ENCODE measurements at places on chromosomes 5 and 9.
A peak's percentile ranks its signal among the peaks of the same experiment; 100 is the strongest.

DNA sequence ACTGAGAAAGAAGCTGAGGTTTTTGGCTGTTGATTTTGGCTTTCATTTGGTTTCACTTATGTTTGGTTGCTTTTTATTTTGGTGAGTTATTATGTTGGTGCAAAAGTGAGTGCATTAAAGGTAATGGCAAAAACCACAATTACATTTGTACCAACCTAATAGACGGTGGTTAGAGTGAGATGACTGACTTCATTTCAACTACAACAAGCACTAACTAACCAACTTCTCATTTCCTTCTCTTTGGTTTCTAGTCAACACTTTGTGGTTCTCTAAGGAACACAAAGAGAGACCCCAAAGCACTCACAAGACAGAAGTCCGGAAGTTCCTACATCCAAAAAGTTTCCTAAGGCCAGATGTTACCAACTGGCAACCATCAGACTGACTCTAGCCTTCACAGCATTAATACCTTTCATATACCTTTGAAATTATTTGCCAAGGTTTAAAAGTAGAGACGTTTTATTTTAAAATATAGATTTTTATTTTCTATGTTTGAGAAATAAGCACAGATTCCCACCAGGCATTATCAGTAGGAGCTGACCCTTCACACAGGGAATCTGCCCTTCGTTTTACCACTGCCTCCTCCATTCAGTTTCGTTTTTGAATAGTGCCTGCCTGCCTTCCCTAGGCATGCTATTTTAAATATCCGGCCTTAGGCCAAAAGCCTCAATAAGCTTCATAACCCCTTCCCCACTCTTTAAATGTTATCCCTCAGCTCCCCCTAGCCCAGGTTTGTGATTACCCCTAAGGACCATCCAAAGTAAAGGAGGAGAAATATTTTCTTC is 301.1 kb upstream of the PTGER4 start:
- no peak for DNase-seq

GRCh38 chr5:125198270-125198974 is 452.0 kb upstream of the ZNF608 start:
- peak; percentile 57 for DNase-seq

GRCh38 chr9:7534211-7534935 is 265.2 kb downstream of the DMAC1 start:
- no peak for DNase-seq

DNA sequence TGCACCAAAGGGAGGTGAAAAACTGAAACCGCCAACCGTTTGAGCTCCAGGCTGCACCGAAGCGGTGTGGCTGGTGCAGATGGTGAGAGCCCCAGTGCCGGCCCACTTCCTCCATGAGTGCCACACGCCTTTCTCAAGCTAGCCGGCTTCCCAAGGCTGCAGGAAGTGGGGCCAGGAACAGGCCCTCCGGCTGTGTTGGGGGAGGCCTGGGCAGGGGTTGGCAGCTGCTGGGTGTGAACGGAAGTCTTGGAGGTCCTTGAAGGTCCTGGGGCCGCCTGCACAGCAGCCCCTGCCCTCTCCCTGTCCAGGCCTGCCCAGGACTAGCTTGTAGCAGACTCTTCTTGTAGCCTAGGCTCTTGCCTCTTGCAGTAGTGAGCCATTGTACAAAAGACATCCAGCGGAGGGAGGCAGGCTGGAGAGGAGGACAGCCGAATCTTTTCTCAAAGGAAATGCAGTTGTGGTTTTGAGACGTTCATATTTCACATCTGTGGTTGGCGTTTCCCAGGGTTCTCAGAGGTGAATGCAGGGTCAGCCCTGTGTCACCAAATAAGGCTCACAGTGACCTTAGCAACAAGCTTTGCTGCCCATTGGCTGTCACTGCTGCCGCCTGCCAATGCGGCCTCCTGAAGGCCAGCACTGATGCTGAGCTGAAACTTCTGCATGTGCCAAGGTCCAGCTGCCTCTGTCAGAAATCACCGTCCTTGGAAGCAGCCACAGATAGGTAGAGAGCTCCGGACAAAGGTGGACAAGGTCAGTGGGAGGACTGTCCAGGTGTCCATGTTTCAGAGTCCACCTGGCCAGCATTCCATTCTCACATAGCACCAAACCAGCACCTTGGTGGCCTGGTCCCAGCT is 23.9 kb downstream of the IRF1 start:
- DNase-seq, result peak; percentile 88

GRCh38 chr5:173928871-173929574 is 40.9 kb downstream of the CPEB4 start:
- no peak for DNase-seq

GRCh38 chr5:102843997-102844396 is 88.9 kb downstream of the PAM start:
- no peak for DNase-seq

DNA sequence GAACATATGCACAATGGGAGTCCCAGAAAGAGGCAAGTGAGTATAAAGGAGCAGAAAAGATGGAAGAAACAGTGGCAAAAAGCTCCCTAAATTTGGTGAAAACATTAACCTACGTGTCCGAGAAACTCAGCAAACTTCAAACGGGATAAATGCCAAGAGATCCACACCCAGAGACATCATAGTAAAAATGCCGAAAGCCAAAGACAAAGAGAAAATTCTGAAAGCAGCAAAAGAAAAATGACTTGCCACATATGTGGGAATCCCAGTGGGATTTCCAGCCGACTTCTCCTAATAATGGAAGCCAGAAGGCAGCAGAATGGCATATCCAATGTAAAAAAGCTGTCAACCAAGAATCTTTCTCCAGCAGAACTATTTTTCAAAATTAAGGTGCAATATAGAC is 101.2 kb downstream of the ADAMTS2 start:
- no peak for DNase-seq

- peak; percentile 29 for DNase-seq
These were observed 91.1 kb upstream of the CER1 start for GRCh38 chr9:14813336-14814248.

DNA sequence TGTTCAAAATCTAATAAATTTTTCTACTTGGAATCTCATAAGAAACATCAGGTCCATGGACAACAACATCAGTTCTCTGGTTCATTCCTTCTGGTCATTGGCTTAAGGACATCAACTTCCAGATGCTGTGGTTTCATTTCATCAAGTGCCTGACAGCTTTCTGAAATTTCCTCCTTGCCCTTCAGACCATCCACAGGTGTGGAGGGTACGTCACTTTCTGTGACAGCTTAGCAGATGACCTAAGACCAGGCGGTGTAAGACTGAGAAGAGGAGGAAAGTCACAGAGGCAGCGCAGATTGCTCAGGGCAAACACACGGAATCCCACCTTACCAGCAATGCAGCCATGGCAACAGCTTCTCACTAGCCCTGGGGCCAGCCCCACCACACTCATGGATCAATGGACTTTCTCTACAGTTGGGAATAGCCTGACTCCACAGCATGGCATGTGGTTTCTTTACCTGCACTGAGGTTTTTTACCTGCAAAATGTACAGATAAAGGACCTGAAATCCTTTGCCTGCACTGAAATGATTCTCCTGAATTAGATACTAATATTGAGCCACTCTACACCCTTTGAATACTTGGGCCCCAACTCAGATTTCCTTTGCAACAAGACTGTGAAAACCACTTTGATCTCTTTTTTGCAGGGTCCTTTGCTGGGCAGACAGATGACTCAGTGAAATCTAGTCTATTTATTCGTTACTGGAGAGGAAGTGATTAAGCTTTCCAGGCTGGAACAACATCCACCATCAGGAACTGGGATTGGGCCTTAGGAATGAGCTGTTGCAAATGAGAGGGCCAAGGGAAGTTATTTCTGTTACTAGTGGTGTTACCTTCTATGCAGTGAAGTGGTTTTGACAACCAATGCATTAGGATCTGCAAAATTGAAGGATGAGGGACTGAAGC is 26.9 kb downstream of the TICAM2 start:
- DNase-seq, result peak; percentile 87

DNA sequence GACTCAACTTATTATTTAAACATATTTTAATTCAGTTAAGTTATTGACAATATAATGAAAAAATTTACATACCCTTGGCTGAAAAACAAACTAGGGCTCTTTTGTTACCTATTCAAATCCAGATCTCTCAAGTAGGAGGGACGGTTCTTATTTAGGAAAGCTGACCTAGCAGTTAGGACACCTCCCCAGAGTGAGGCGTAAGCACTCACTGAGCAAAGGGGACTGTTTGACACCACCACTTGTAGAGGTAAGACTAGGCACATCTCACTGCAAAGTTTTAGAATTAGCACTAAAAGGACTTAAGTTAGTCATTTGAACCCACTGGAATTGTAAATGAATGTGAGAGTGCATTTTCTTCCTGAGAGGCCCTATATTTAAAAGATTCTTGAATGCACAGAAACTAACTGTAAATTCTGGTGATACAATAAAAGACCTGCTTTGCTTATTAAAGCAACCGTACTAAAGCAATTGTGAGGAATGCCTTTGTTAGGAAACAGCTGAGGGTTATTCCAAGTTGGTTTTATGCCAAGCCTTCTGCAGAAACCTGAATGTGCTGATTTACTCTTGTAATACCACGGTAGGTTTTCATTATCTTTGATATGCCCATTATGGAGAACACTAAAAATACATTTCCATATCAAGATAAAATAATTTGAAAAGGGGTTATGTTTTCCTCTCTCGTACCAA is 16.2 kb downstream of the HACD4 start:
- no peak for DNase-seq

DNA sequence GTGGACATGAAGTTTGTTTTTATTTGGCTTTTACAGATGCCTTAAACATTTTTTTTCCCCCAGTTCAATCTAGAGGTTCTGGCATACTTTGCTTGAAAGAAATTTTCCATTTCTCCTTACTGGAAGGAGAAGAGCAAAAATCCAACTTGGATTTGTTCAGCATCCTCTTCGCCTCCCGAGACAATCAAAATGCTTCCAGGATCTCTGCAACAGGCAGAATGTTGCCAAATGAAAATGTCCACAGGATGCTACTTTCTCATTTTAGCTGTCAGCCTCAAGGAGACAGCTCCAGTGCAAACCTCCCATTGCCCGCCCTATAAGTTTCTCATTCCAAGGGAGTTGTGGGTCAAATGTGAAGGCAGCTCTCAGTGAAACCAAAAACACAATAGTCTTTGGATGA is 1972.1 kb downstream of the MAT2B start:
- no peak for DNase-seq

DNA sequence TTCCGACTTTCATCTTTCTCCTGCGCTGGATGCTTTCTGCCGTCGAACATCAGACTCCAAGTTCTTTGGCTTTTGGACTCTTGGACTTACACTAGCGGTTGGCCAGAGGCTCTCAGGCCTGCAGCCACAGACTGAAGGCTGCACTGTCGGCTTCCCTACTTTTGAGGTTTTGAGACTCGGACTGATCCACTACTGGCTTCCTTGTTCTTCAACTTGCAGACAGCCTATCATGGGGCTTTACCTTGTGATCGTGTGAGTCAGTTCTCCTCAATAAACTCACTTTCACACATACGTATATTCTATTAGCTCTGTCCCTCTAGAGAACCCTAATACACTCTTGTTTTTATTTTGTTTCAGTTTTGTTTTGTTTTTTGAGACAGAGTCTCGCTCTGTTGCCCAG is 10.3 kb downstream of the FKBP15 start:
- no peak for DNase-seq

DNA sequence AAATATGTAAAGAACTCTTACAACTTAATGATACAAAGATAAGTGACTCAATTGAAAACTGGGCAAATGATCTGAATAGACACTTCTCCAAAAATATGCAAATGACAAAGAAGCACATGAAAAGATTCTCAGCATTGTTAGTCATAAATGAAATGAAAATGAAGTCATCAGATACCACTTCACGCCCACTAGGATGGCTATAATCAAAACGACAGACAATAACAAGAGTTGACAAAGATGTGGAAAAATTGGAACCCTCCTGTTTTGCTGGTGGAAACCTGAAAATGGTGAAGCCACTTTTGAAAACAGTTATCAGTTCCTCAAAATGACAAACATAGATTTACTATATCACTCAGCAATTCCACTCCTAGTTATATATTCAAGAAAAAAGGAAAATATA is 7.9 kb upstream of the SYK start:
- no peak for DNase-seq

DNA sequence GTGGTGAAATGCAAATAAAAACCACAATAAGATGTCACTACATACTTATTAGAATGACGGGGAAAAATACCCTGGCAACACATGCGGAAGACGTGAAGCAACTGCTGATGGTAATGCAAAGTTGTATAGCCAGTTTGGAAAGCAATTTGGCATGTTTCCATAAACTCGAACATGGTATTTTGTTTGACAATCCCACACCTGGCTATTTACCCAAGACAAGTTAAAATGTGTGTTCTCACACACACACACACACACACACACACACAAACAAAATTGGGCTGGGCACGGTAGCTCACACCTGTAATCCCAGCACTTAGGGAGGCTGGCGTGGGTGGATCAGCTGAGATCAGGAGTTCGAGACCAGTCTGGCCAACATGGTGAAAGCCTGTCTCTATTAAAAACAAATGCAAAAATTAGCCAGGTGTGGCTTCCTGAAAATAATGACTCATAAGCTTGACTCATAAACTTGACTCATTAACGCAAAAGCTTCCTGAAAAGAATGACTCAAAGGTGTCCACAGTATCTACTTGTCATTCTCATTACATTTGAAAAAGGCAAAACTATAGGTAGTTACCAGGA is 456.5 kb downstream of the CDH18 start:
- DNase-seq, result peak; percentile 75

DNA sequence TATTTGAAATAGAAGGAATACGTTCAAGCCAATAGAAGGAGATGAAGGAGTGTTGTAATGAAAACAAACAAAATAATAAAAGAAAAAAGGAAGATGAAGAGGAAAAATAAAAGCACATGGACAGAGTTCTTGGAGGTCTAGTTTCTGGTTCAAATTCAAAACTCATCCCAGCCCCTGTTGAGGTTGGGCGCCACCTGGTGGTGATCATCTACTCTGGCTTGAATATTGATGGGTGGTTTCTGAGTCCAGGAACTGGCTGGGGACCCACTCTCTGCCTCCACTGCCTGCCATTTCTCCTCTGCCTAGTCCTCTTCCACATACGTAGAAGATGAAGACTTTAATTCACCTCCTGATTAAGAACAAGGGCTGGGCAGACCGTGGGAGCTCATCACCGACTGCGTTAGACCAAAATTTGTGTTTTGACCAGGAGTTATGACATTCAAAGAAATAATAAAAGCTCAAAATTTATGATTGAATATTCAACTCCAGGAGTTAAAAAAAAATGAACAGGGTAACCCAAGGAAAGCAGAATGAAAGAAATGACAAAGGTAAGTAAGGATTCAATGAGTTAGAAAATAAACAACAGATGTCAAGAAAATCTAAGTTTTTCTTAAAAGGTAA is 99.0 kb upstream of the SLC1A3 start:
- peak; percentile 79 for DNase-seq

DNA sequence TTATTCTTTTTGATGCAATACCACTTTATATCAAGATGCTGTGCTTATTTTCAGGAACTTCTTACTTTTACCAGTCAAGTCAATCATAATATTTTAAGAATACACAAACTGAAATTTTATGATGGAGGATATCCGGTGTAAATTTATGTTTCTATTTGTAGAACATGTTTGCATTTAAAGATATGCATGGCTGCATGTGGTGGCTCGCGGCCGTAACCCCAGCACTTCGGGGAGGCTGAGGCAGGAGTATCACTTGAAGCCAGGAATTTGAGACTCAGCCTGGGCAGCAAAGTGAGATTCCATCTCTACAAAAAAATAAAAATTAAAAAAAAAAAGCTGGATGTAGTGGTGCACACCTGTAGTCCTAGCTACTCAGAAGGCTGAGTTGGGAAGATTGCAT is 73.5 kb upstream of the ALDH1A1 start:
- no peak for DNase-seq

GRCh38 chr5:9098990-9099389 is 446.9 kb downstream of the SEMA5A start:
- no peak for DNase-seq

GRCh38 chr9:135127718-135128670 is 40.5 kb downstream of the OLFM1 start:
- no peak for DNase-seq

Measured in M059J (cell line).